ENCODE measurements at places on chromosomes 1 and 21.
A peak's percentile ranks its signal among the peaks of the same experiment; 100 is the strongest.

- DNase-seq = no peak
Observed at GRCh38 chr1:214184992-214185391, 96.0 kb upstream of the SMYD2 start.

DNA sequence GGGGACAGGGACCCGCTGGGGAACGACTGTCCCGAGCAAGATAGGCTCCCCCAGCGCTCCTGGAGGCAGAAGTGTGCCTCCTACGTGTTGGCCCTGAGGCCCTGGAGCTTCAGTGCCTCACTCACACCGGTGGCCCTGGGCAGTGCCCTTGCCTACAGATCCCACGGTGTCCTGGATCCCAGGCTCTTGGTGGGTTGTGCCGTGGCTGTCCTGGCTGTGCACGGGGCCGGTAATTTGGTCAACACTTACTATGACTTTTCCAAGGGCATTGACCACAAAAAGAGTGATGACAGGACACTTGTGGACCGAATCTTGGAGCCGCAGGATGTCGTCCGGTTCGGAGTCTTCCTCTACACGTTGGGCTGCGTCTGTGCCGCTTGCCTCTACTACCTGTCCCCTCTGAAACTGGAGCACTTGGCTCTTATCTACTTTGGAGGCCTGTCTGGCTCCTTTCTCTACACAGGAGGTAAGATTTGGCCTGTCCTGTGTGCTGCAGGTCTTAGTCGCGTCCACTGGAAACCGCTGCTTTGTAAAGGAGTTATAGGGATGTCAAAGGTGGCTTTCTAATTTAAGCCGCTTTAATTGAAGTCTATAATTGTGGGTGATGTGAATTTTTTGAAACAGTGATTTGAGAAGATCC lies 717 bp downstream of the UBIAD1 start:
- DNase-seq = no peak

GRCh38 chr1:147741065-147741464 lies 19.3 kb downstream of the GJA5 start:
- no peak for DNase-seq

GRCh38 chr1:156493742-156494141 lies 6.8 kb downstream of the MEF2D start:
- DNase-seq = no peak

GRCh38 chr1:56758794-56759193 lies 60.4 kb downstream of the FYB2 start:
- DNase-seq = no peak

- DNase-seq = no peak
Observed at GRCh38 chr1:159704481-159704880, 9.9 kb downstream of the CRP start.

GRCh38 chr1:205714190-205714905 lies 34.0 kb upstream of the SLC45A3 start:
- no peak for DNase-seq

DNA sequence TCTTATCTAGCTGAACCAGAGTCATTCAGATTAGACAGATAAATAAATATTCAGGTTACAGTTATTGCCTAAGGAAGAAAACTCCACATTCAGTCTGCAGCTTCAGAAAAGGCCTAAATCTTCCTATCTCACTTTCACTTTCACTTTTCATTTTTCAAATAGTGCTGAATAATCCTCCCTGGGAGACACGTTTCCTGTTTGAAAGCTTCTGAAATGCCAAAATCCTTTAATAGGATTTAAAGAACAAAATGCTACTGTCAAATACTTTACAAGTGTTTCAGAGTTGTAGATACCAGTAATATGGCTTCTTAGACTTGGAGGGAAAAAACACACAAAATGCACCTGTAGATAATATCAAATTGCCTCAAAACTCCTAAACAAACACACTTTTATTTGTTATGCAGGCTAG lies 3.9 kb downstream of the PSMB2 start:
- DNase-seq = no peak

DNA sequence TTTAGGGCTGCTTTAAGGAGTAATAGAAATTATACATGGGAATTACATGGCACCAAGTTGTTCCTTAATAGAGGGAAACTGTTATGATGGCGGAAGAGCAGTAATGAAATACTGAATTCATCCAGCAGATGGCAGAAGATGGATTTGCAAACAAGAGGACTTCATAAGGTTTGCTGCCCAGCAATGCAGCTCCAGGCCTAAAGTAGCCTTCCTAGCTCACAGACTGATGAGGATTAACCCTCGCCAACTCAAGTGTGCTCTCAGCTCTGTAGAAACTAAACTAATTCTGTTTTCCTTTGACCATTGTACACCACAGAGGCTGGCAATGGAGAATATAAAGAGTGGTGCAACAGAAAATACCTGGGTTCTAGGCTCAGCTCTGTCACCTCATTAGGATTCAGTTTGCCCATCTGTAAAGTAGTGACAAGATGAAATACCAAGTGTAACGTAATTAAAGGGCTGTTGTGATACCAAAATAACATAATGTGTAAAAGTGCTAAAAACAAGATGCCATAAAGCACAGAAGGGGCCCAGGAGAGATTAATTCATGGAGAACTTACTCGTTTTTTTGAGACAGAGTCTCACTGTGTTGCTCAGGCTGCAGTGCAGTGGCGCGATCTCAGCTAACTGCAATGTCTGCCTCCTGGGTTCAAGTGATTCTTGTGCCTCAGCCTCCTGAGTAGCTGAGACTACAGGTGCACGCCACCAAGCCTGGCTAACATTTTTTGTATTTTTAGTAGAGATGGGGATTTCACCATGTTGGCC lies 102.4 kb upstream of the SERBP1 start:
- no peak for DNase-seq

DNA sequence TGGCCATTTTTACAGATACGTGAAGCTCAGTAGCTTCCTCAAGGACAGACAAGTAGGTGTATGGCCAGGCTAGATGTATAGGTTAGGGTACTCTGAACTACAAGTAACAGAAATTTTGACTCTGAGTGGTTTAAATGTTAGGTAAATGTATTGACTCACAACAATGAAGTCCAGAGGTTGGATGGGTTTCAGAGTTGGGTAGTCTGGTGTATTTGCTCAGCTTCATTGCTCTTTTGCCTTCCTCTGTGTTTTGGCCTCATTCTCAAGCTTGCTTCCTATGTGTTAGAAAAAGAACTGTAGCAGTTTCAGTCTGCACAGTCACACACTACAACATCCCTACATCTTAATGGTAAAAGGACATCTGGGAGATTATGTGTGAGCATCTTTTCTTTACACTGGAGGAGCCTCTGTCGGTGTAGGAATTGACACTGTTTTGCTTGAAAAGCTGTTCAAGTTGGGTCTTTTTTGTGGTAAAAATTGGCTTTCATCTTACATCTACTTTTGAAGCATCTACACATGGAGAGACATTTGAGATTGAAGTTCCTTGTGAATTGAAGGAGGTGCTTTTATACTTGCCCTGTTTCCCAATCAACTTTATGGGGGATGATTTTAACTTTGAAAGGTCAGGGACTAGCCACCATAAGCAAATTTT lies 64.4 kb downstream of the MAST2 start:
- no peak for DNase-seq

- DNase-seq = no peak
Observed at GRCh38 chr1:144551107-144551542, 41.6 kb upstream of the PPIAL4F start.

DNA sequence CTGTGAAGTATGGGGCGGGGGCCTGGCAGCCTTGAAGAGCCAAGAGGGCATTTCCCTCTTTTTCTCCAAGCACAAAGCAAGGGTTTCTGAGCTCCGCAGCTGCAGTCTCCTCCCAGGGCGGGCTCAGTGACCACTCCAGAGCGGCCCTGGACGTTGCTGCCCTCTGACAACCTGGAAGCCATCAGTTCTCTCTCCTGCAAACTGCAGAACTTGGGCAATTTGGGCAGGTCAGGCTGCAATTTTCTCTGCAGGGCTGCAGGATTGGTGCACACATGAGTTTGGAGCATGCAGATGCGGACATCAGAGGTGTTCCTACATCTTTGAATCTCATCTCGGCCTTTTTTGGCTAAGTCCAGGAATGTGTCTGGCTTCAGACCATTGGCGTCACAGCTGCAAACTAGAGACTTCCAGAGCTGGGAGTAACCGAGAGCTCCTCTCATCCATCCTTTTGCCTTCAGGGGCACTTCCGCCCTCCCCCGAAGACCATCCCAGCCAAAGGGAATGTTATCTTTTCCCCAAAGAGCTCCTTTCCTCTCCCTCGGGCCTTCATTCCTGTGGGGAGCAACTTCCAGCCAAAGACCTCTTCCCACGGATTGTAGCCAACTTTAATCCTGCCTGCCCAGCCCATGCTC lies 139.6 kb upstream of the WNT4 start:
- DNase-seq = no peak

GRCh38 chr1:212167098-212167497 lies 118.1 kb upstream of the PPP2R5A start:
- DNase-seq = no peak

DNA sequence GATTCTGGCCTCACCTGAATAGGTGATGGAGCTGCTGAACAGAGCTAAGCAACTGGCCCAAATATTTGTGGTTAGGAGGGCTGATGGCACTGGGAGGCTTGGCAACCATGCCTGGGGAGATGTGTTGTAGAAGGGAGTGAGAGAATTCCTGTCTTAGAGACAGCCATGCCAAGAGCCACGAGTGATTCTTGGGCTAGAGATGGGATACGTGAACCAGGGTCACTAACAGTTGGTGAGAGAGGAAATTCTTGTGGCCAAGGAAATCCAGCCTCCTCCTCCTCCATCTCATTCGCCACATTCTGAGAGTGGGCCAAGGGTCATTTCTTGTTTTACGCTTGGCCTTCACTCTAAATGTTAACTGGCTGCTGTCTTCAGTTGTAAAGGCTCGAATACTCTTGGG lies 46.3 kb downstream of the NGF start:
- no peak for DNase-seq

DNA sequence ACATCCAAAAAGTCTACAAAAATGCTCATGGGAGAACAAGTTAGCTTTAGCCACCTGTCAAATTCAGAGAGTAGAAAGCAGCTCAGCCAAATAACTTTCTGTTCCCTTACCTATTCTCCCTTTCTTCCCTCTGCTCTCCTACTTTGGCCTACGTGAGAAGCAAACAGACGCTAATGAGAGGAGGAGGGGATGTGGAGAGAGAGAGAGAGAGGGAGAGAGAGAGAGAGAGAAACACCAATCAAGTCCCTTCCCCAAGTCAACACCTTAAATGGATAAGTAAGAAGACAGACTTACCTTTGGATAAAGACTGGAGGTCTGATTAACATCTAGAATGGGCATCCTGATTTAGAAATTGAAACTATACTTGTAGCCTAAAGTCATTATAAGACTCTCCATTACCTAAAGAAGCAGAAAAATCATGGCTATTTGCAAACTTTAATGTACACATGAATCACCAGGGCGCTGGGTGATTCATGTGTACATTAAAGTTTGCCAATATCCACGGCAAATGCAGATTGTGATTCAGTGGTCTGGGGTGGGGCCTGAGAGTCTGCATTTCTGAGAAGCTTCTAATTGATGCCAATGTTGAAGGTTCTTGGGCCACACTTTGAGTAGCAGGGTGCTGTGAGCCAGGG lies 13.1 kb upstream of the DUSP12 start:
- DNase-seq = no peak

GRCh38 chr1:170678027-170678600 lies 14.2 kb downstream of the PRRX1 start:
- DNase-seq = no peak

- no peak for DNase-seq
Observed at GRCh38 chr1:211627259-211627658, 48.2 kb downstream of the NEK2 start.

DNA sequence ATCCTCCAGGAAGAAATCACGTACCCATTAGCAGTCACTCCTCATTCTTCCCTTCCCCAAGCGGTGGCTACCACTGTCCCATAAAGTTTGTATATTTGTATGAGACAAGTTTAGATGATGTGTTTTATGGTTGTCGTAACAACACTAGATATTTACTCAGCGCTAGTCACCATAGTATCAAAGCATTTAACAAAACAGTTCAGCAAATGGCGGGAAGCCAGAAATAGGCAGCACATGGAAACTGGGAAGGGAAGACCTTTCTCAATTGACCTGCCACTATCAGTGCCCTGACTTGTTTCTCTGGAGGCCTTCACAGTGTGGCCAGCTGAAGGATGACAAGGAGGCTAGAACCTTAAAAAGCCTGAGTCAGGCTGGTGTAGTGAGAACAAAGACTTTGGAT lies 31.1 kb downstream of the CNST start:
- DNase-seq = no peak

GRCh38 chr1:226656201-226656600 lies 82.9 kb downstream of the ITPKB start:
- DNase-seq = no peak

GRCh38 chr21:31570824-31571566 lies 88.5 kb upstream of the SOD1 start:
- no peak for DNase-seq

GRCh38 chr1:165686971-165687433 lies 11.4 kb downstream of the ALDH9A1 start:
- no peak for DNase-seq

GRCh38 chr1:54609301-54609921 lies 13.9 kb downstream of the FAM151A start:
- no peak for DNase-seq

- DNase-seq = no peak
Observed at GRCh38 chr1:18534810-18535205, 54.1 kb downstream of the KLHDC7A start.

DNA sequence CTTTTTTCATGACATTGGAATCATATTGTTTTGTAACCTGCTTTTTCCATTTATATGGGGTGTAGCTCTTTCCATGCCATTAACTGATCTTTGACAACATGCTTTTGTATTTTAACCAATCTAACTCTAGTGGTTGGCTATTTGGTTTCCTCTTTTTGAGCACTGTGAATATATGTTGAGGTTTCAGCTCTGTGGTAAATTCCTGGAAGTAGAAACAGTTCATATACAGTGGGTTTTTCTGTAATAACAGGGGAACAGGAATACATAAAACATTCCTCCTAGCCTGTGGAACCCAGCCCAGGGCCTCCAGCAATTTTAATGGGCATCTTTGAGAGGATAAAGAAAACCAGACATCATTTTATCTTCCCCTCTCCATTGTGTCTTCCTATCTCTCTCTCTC lies 17.4 kb downstream of the AZIN2 start:
- peak; percentile 38 for DNase-seq

DNA sequence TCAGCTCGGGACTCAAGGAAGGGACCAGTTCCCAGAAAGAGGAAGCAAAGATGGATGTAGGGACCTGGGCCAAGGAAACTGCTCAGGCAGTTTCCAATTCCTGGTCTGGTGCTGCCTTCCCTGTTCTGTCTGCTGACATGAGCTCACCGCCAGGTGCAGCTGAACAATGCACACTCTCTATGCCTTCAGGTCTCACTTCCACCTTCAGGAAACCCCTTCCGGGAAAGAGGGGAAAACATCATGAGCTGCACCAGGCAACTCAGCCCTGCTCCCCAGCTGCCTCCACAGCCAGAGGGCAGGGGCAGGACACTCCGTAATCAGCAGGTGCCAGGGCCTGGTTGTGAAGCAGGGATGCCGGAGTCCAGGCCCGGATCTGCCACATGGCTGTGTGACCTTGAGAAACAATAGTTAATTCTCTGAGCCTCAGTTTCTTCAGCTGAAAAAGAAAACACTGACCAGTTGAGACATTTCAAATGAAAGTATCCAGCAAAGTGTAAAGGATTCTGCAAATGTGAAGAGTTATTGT lies 27.8 kb downstream of the SMIM12 start:
- no peak for DNase-seq
